NCI-H146 (cell line): ENCODE measurements at places on chromosomes 13 and 19.
A peak's percentile ranks its signal among the peaks of the same experiment; 100 is the strongest.

DNA sequence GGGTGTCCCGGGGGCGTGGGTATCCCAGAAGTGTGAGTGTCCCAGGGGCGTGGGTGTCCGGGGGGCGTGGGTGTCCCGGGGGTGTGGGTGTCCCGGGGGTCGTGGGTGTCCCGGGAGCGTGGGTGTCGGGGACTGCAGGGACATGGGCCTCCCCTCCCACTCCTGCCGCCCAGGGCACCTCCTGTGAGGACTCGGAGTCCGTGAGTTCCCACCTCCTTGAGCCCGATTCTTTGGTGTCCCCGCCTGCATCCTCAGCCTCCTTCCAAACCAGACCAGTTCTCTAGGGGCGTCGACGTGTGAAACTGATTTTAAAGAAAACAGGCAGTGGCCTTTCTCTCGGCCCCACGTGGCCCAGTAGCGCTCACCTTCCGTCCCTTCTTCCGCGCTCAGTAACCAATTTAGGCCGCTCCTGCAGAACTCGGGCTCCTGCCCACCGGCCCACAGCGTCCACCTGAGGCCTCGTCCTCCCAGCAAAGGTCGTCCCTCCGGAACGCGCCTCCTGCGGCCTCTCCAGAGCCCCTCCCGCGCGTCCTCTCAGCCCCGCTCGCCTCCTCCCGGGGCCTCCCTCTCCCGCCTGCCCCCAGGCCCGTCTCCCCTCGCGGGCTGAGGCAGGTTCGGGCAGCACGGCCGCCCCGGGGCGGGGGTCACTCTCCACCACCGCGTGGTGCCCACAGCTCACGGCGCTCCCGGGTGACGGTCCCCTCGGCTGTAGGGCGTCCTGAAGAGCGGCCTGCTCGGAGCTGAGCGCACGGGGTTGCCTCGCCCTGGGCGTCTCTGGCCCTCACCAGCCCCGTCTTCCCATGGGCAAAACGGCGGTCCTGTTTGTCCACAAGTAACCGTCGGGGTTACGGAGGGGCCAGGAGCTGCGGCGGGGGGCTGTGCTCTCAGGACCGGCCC is 3.8 kb downstream of the F7 start:
- peak; percentile 51 for DNase-seq

DNA sequence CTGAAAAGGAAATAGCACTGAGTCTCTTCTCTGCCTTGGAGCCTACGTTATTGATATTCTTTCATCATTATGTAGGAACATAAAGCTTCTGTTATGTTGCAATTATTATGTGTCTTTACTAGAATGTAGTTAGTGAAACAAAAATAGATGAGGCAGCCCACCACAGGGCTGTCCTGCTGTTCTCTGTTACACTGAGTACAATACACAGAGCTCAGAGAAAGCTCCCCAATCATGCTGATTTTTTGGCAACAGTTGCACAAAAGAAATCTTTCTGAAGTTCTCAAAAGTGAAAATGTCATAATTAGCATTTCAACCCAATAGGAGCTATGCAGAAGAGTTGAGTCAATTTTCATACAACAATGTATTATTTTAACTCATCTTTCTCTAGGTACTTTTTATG is 119.5 kb downstream of the EFNB2 start:
- DNase-seq = no peak

- DNase-seq = no peak
These were observed 557.0 kb downstream of the FGF9 start for GRCh38 chr13:22227895-22228294.

GRCh38 chr19:542173-542866 is 1.5 kb upstream of the GZMM start:
- DNase-seq = no peak

DNA sequence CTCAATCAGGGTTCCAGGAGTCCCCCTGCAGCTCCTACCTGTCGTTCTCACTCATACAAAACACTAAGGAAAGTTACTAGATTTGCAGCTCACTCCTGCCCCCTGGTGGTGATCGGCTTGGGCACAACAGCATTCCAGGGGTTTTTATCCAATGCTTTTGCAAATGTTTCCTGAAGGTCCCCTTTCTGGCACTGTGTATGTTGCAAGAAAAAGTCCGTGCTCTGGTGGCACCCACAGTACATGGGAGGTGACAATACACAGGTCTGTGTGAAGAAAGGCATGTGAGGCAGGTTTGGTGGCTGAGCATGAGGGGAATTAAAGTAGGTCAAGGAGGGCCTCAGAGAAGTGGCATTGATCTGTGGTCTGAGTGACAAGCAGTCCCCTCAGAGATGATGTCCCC is 8.6 kb upstream of the TYK2 start:
- peak; percentile 82 for DNase-seq

GRCh38 chr13:99959540-99960230 is 11.9 kb downstream of the ZIC5 start:
- DNase-seq = peak; percentile 54

- no peak for DNase-seq
These were observed 528.2 kb downstream of the LMO7 start for GRCh38 chr13:76164290-76164689.

- no peak for DNase-seq
These were observed 777.0 kb upstream of the SLITRK1 start for GRCh38 chr13:84659359-84659661.

GRCh38 chr19:16118489-16119033 is 6.9 kb downstream of the RAB8A start:
- no peak for DNase-seq

DNA sequence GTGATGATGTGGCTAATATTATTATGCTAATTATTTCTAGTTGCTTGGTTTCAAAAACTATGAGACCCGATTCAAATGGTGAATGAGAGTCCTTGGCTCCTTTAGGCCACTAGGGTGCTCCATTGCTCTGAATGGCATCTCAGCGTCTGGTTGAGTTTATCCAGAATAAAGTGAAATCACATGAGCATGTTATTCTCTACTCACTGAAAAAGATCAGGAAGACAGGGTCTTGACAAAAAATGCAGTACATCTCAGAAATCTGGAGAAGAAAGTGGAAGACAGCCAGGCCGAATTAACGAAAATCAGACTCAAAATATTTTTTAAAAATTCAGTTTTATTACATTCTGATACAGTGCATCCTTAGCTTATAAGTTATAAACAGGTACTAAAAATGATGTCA is 516.2 kb downstream of the MYO16 start:
- peak; percentile 25 for DNase-seq

DNA sequence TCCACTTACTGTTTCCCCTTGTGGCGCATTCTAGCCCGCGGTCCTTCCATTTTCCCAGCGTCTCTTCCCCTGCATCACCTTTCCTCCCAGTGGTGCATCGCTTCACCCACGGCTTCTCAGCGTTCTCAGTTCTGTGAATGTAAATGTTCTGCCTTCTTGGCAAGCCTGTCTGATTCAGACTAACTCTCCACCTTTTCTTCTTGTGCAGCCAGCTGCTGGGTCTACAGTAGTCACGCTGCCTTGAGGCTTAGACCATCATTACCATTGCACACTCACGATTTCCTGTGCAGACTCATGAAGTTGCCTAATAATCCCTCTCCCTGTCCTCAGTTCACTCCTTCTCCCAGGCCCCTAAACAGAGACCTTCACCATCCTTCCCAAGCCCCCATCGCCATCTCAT is 75.0 kb downstream of the DHRS12 start:
- DNase-seq = no peak

DNA sequence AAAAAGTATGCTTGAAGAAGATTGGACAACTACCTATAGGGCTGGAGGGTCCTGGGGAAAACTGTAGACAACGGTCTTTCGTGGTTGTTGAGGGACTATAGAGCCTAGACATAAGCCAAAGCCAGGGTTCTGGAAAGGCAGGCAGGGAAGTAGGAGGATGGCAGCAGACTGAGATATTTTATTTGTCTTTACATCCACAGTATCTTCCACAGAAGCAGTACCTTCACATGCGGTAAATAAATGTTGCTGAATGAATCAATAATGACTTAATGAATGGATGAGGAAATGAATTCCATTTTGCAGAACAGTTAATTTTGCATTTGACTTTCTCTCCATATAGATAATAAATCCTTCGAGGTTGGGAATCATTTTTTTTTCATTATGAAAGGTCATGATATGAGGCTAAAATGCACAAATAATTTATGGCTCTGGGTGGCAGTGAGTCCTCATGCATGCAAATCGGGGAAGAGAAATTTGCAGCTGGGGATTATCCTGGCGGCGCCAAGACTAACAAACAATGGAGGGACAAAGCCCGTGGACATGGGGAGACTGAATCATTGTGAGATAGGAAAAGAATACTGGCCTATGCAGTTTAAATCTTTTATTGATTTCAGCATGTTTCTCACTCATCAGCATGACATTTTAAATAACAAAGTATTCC is 102.0 kb downstream of the ERCC5 start:
- DNase-seq = peak; percentile 73

DNA sequence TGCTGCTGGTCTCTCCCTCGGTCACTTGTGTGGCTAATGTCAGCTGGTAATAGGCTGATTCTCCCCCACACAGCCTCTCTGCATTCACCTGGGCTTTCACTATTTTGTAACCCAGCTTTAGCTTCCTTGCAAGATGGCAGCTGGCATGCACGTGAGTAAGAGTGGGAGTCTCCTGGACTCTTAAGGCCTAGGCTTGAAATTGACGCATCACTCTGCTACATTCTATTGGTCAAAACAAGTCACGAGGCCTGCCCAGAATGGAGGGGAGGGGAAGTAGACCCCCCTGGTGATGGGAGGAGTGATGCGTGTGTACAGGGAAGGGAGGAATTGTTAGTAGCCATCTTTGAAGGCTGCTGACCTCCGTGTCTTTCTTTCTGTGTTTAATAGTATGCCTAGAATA is 24.9 kb upstream of the PNMA8B start:
- DNase-seq = peak; percentile 24

GRCh38 chr19:54938906-54939305 is 8.4 kb downstream of the NLRP7 start:
- DNase-seq = no peak

DNA sequence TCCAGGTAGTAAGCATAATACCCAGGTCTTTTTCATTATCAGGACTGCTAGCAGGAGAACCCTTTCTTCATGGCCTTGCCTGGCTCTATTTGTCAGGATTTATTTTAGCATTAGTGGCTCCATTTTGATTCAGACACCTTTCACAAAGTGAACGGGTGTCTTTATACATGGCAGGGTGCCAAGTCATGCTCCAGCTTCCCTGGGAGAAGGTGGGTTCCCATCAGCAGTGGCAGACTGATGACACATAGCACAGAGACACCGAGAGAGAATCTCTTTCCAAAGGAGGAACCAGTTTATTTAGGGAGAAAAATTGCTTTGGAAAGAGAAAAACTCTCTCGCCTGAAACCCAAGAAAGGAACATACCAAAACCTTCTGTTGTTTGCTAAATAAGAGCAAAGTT is 135.3 kb upstream of the TMTC4 start:
- DNase-seq = peak; percentile 71

- no peak for DNase-seq
These were observed 625.2 kb downstream of the DIAPH3 start for GRCh38 chr13:59538512-59538911.

DNA sequence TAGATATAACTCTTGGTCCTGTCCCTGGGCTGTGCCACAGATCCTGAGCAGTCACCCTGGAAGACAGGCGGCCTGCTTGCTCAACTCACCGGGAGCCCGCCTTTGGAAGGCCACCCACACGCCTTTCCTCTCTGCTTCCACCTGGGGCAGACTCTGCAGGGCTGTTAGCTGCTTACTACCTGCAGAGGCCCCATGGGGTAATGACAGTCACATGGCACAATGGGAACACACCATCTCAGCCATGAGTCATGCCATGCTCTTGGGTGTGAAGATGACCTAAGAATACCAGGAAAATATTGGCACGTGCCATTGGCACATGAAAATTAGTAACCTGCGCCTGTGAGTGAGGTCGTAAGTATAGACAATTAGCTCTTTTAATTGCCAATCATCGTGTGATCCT is 108.6 kb downstream of the COL4A2 start:
- peak; percentile 61 for DNase-seq

DNA sequence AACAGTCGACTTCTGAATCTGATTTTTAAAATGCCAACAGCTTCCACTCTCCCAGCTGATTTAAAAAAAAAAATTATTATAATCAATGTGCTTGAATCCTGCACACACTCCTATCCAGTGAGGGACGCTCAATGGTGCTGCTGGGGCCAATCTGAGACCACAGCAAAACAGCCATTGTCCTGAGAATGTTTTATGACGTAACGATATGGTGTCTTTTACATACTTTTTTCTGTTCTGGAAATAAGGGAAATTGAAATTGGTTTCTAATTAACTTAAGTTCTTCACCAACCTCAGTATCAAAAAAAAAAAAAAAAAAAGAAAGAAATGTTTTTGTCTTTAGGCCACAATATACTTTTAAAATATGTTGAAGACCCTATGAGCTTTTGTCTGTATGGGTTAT is 66.1 kb upstream of the SOX1 start:
- DNase-seq = no peak

- no peak for DNase-seq
These were observed 151.5 kb downstream of the NHLRC3 start for GRCh38 chr13:39189778-39190177.
